ENCODE measurements at places on chromosomes 3 and 15.

GRCh38 chr15:45710657-45711056 lies 75.8 kb downstream of the SQOR start:
- peak; percentile 25 for DNase-seq

- peak; percentile 21 for DNase-seq
These were observed 195.5 kb upstream of the TMC3 start for GRCh38 chr15:81569286-81570080.

- no peak for DNase-seq
These were observed 57.1 kb upstream of the ETV5 start for GRCh38 chr3:186166036-186166435.

DNA sequence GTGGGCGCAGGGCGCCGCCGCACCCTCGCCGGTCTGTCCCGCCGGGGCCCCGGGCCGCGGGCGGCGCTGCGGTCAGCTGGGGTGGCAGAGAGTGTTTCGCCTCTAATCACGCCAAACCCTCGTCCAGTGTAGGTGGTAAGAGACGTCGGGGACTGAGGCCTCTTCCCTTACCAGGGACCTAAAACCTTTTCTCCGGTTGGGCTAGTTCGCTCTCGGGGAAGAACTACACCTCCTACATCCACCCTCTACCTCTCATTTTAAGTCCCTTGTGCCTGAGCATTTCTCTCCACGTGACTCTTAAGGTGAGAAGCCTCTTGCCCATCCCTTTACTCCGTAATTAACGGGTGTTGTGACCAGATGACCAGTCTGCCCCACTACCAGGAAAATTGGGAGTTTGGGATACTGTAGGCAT lies 520 bp downstream of the TMEM42 start:
- peak; percentile 50 for DNase-seq

DNA sequence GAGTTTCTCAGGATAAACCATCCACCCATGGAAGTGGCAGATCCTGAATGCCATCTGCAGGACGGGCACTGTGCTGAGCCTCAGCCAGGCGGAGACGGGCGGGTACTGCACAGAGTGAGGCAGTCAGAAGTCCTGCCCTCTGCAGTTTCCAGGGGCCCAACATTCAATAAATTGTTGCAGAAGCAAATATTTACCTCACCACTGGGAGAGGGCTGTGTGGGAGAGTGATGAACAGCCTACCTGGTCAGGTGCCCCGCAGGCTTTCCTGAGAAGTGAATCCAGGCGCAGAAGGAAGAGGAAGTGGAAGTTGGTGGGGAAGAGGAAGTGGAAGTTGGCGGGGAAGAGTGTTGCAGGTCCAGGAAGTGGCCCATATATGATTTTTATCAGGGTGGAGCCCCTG lies 100.8 kb downstream of the SLCO3A1 start:
- no peak for DNase-seq

All from tongue (tissue), 3 donors.